ENCODE measurements at places on chromosomes 3 and 15.

- DNase-seq = no peak
Observed at GRCh38 chr15:99202176-99202552, 47.2 kb downstream of the TTC23 start.

- DNase-seq = no peak
Observed at GRCh38 chr15:32923176-32923575, 205.4 kb downstream of the GREM1 start.

GRCh38 chr3:16381426-16381825 is 116.4 kb downstream of the OXNAD1 start:
- no peak for DNase-seq

DNA sequence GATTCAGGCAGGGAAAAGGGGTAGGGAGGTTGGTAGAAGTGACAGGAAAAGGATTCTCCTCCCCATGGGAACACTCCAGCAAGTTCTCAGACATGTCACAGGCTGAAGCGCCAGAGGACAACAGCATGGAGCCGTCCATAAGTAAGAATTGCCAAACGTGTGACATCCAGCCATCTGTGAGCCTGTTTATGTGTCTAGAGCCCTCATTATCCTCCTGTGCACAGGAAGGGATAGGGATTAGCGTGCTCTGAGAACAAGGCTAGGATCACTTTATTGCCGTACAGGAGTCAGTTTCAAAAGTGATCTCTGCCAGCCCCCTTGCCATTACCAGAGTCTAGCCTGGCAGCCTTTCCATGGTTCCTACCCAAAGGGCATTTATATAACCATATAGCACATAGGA is 549.5 kb downstream of the NTRK3 start:
- no peak for DNase-seq

GRCh38 chr3:125645616-125646015 is 50.3 kb upstream of the OSBPL11 start:
- DNase-seq = no peak

DNA sequence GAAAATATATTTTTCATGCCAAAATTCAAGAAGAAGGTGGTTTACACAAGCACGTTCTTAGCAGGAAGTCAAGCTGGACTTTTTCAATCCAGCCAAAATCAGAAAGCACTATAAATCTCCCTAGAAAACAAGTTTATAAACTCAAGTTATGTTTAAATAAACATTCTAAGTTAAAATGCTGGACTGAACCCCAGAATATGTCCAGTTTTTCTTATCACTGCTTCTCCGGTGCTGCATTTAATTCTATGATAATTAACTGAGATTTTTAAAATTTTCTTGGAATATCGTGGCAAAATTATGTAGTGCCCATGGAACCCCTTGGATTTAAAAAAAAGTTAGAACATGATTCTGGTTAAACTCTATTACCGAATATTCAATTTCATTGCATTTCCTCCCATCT is 218.2 kb upstream of the MDFIC2 start:
- no peak for DNase-seq

DNA sequence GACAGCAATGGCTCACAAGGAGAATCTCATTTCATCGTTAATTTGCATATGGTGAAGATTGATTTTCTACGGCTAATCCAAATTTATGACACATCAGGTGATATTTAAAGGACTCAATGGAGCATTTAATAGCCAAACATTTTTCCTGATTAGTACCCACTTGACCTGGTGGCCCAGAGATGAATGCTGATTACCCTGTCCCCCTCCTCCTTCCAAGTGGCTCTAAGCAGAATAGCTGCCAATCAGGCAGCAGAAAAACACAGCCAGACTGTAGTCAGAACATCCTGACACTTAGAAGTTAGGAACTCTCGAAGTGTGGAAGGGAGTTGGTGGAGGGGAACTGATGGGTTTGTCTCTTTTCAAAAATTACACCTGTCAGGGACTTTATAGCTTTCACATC is 302.5 kb downstream of the ZNF621 start:
- DNase-seq = no peak

- no peak for DNase-seq
Observed at GRCh38 chr3:66565301-66565700, 64.5 kb upstream of the LRIG1 start.

DNA sequence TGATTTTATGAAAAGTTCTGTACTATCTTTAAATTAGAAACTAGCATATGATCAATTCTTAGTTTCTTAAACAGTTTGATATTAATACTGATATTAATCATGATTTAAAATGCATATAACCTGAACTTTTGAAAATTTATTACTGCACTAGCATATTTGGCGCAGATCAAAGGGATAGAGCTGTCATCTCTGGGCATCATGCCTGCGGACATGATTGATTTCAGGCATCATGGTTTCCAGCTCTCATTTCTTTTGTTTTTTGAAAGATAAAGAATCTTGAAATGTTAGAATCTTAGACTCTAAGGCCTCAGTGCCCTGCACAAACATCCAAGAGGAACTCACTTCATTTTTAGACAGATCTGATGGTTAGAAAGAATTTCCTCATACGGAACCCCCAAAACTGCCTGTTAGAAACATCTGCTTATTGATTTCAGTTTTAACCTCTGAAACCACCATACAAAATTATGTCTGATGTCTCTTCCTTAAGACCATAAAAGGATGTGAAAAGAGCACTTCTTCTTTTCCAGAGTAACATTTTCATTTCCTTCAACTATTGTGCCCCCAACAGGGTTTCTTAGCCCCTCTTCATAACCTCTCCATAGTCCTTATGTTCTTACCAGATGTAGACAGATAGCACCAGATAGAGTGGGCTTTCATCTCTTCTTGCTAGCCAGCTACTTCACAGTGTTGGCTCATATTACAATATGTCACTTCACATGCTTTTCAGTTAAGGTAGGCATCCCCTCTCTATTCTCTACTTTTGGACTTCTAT is 110.8 kb downstream of the BBX start:
- DNase-seq = no peak

- no peak for DNase-seq
Observed at GRCh38 chr3:78096488-78097255, 1056.8 kb downstream of the ROBO2 start.

GRCh38 chr3:11949351-11949750 is 54.8 kb upstream of the SYN2 start:
- no peak for DNase-seq

DNA sequence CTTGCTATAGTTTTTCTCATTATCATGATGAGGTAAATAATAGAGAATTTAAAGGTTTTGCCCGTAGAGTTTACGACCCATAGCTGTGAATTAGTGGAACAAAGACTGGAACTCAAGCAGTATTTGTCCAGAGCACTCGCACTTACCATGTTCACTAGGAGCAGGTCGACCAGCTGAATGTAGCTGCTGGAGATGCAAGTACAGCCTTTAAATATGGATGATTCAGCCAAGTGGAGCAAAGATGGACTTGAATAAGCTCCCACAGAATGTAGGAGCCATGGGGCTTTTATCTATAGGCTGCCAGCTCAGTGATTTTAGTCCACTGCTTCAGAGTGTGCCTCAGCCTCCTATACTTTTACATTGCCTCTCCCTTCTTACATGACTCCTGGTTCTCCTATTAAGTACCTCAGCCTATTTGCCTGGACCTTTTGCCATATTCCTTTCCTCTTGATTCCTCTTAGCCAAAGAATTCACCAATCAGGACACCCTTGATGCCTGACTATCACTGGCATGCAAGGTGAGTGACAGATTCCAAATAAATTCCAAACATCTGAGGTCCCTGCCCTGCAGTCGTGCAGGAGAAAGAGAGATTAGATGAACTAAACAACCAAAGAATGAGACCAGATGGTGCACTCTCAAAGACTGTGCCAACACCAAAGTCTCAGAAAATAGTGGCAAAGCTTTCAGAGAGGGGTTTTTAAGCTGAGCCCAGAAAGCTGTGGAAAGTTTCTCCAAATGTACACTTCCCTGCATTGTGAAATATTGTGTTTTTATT is 3.9 kb downstream of the MKRN3 start:
- no peak for DNase-seq

- no peak for DNase-seq
Observed at GRCh38 chr15:66964111-66964738, 101.2 kb upstream of the SMAD3 start.

GRCh38 chr3:8964436-8965370 is 1.4 kb upstream of the RAD18 start:
- peak; percentile 55 for DNase-seq

DNA sequence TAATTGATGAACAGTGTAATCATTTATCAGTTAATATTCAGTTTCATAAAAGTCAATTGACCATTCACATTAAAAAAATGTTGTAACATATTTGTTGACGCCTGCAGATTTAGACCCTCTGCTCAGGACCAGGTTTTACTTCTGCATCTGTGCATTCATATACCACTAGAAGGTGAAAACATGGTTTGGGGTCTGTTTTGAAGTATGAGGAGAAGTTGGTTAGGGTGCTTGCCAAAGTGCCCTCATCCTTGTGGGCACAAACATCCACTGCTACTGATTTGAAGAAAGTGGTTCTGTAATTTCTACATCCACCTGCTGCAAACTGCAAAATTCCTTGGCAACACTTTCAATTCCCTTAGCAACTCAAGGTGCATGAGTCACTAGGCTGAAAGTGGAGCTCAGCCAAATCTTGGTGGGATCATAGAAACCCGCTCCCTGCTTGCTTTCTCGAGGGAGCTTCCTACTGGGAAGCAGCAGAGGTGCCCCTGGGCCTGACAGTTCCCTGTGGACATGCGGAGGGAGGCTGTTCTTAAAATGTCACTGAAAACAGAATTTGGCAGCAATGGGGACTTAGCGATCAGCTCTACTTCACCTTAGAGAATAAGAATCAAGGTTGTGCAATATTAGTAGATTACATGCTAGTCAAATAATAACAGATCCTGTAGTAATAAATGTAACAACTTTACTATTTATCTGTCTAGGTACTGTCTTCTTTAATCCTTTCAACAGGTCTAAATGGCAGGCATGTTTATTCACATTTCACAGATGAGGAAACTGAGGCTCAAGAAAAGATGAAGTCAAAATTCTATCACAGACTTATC is 301.0 kb upstream of the TBL1XR1 start:
- DNase-seq = peak; percentile 64

GRCh38 chr3:15539066-15539465 is 17.6 kb upstream of the COLQ start:
- no peak for DNase-seq

- no peak for DNase-seq
Observed at GRCh38 chr3:119765239-119765638, 16.7 kb upstream of the NR1I2 start.

DNA sequence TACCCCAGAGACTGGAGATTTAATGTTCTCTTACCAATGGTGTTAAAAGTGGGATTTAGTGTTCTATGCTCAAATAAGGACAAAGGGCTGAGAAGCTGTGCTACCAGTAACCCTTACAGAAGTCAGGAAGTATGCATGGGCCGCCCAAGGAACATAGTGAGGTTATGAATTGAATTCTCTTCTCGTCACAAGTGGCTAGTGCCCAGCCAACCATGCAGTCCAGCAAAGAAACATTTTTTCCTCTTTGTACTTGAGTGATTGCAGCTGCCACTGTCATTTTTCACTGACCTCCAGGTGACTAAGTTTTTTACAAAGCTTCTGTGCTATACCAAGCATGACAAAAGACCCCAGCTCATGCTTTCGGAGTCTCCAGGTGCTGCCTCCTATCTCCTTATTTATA is 110.6 kb upstream of the DCBLD2 start:
- no peak for DNase-seq

- no peak for DNase-seq
Observed at GRCh38 chr3:78129707-78130106, 1089.8 kb downstream of the ROBO2 start.

GRCh38 chr3:32194653-32195052 is 43.8 kb upstream of the CMTM8 start:
- no peak for DNase-seq

- no peak for DNase-seq
Observed at GRCh38 chr3:167996514-167996913, 99.2 kb downstream of the GOLIM4 start.

GRCh38 chr15:51129535-51130188 is 35.0 kb upstream of the TNFAIP8L3 start:
- DNase-seq = no peak

DNA sequence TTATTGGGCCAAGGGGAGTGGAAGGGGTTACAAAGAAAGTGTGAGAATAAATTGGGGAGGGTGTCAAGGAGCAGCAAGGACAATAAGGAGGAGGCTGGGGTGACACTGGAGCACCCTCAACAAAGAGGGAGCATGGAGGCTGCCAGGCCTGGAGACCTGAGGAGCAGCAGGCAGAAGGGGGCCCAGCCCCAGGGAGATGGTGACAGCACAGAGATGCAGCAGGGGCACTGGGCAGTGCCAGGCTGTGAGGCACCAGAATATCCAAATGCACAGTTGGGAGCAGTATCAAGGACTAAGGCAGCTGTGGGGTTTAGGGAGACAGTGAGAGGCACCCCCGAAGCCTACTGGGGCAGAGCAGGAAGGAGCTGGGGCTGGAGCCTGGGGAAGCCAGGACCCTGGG is 19.4 kb upstream of the ALAS1 start:
- DNase-seq = no peak

DNA sequence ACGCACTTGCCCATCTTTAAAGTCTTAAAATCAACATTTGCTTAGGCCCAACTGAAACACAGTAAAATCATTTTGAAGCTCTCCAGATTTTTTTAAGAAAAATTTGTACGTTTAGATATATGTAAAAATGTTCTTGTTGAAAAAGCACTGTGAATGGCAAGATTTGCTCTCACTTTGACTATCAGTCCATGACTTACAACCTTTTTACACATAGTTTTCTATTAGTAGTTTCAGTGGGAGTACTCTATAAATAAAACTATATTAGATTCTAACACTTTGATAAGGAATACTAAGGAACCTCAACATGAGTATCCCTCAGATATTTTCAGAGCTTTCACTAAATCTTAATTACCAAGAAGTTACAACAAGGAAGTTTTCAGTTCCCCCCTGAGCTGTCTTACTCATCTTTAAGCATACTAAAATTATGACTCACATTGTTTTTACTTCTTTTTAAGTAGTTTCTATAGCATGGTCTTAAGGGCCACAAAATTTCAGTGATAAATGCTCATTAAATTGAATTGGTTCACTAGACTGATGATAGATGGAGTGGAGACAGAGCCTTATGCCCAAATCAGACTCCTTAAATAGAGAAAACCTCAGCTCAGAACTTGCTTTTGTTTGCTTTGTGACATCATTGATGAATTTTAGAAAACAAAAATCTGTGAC is 31.6 kb upstream of the RAP2B start:
- DNase-seq = no peak

DNA sequence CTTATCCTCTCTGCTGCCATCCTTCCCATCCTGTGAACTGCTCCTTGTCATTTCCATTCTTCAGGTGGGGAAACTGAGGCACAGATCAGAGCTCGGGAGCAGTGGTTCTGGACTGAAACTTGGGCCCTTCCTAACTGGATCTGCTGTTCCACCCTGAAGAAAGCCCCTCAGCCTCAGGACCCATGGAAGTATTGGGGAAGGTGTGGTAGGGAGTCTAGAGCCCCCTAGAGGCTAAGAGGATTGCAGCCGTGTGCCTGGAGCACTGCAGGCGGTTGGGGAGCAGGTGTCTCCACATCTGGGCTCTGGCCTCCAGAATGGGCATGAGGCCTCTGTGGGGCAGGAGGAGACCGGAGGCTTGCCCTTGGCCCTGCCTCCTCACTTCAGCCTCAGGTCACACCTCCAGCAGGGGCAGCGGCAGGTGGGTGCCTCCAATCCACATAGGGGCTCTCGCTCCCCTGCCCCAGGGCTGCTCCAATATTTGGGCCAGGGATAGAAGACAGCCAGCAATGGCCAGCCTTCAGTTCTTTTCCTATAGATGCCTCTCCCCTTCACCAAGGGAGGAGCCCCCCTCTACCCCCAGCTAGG is 28.1 kb downstream of the DNAJB8 start:
- no peak for DNase-seq
